ELF-1 (cell line): ENCODE measurements at places on chromosomes 3 and 15.

DNA sequence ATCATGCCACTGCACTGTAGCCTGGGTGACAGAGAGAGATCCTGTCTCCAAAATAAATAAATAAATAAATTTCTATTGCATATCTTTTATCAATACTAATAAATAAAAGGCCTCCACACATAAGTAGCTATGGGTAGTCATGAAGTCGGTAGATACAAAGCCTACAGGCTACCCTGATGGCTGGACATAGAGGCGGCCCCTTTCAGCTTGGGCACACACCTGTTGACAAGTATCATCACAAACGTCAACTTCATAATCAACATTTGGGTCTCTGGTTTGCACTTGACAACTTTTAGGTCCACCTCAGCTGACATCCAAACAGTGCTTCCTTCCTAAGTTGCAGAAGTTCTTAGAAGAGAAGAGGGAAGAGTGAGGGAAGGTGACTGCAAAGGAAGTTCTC, 53.4 kb downstream of the ITGA11 start:
- DNase-seq: no peak

- DNase-seq: no peak
These were observed 339.0 kb downstream of the EPHB1 start for GRCh38 chr3:135133905-135134683.

- DNase-seq: no peak
These were observed 146.2 kb upstream of the TLE3 start for GRCh38 chr15:70243686-70244540.

DNA sequence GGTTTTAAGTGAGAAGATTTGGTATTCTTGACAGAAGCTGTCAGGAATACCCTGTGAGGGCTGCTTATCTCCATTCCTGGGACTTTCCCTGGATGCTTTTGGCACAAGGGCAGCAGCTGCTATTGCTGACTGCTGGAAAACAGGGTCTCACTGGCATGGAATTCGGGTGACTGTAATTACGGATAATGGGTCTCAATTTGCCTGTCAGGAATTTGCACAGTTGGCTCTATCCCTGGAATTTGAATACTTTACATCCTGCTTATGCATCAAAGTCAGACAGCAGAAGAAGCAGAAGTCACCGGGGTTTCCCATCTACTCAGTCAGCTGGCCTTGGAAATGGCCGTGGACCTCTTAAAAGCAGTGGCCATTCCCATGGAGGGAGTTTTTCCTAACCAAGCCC, 25.9 kb upstream of the AKAP13 start:
- peak; percentile 61 for DNase-seq

GRCh38 chr3:110583373-110583935, 488.2 kb upstream of the NECTIN3 start:
- DNase-seq: peak; percentile 30

- DNase-seq: no peak
These were observed 417.7 kb upstream of the TBL1XR1 start for GRCh38 chr3:177615015-177615414.
